Activated CD8-positive, alpha-beta memory T cell treated with anti-CD3 and anti-CD28 coated beads, Interleukin-2, amount 50 U/mL, for 4 hours (primary cell): ENCODE measurements at places on chromosomes 4 and X.
A peak's percentile ranks its signal among the peaks of the same experiment; 100 is the strongest.

- DNase-seq = no peak
Observed at GRCh38 chr4:1290165-1290977, 680 bp downstream of the MAEA start.

DNA sequence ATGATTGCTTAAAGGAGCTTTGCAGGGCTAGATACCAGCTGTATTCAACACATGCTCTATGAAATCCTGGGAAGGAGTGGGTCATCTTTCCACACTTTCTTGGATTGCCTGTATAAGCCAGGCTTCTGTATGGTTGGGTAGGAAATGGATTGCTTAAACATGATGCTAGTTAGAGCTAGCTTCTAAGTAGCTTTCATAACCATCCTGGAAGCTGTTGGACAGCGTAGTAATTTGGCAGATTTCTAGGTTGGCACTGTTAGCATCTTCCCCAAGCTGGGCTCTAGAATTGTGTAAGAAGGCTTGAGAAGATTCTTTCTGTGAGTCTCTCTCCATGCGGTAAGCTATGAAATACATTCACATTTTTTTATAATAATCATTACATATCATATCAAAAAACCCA is 127.3 kb downstream of the LINC00632 start:
- DNase-seq = no peak

DNA sequence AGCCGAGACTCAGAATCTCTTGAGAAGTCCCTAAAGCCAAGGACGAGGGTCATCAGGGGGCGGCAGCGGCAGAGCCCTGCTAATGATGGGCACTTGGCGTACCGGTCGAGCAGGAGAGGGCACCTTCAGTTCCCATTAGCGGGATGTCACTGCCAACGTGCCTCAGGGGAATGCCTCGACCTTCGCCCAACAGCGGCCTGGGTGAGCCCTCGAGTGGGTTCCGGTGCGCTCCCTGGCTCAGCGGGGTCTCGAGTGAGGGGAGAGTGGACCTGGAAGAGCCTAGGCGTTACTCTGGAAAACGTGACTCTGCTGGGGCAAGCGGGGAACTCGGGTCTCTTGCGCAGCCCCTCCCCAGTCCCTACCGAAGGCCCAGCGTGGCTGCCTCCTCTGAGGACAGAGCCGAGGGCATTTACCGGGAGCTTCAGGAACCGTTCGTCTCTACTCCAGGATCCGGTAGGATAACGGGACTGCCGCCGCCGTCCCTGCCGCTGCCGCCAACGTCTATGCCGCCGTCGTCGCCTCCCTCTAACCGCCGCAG is 36.9 kb downstream of the PGRMC1 start:
- no peak for DNase-seq

- no peak for DNase-seq
Observed at GRCh38 chr4:74714611-74715130, 79.7 kb downstream of the BTC start.

- no peak for DNase-seq
Observed at GRCh38 chr4:133147921-133148689, 989 bp upstream of the PCDH10 start.

DNA sequence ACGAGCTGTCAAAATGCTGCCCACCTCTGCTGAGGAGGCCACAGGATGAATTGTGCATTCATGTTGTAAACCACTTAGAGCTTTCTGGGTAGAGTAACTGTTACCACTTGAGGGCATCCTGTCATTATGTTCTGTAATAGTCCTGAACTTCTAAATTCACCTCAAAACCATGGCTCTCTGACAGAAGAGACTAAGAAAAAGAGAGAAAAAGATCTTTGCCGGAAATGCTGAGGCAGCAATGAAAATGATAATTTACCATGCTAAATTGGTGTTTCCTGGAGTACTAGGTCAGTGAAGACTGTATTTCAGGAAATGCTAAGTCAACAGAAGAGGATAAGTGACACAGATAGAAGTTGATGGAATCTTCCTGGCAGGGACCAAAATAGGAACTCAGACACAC is 942.3 kb upstream of the SLIT2 start:
- DNase-seq = no peak

- no peak for DNase-seq
Observed at GRCh38 chr4:100430451-100430850, 87.4 kb downstream of the EMCN start.

DNA sequence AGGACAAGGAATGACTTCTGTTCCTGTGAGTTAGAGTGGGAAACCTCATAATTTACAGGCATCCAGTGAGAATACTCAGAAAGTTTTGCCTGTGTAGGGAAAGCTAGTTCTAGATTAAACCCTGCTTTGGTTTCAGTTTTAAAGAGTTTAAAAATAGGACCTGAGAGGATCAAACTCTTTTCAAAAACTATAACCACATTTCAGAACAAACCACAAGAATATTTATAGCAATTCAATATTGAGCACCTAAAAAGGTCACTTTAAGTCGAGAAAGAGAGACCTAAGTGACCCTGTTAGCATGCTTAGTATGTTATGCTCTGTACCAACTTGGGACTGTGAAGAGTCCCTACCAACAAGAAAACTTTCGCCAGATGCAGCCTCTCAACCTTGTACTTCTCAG is 17.4 kb upstream of the PWWP3B start:
- DNase-seq = no peak

GRCh38 chr4:7932287-7932686 is 7.4 kb downstream of the AFAP1 start:
- DNase-seq = no peak

DNA sequence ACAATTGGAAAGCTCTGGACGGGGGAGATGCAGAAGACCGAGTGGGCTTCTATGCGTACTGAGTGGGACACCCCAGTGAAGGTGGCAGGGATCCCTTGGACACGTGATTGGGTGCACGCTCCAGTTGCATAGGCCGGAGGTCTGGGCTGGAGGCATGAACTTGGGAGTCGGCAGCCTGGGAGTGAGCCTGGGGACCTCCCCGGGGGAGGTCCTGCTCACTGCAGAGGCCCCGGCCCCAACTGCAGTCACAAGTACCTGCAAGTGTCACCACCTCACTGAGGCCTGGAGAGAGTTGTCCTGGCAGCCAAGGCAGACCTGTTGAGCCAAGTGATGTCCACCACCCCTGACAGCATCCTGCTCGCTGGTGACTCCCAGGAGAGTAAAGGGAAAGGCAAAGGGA is 49.3 kb upstream of the HMX1 start:
- no peak for DNase-seq

- DNase-seq = no peak
Observed at GRCh38 chr4:123816462-123816861, 419.9 kb downstream of the SPRY1 start.

DNA sequence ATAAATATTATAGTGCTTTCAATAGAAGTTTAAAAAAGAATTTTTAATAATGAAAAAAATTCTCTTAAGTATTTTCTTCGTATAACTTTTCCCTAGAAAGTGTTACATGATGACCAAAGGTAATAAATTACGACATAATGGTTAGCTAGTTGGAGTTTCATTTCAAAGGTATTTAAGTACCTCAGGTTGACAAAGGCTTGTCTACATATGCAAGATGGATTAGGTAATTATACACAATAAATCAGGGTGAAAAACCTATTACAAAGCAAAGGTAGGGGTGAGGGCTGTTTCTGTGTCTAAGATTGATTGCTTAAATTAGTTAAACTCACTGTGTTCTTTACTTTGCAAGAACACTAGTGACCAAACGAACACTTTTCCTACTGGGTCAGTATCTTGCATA is 508.5 kb upstream of the FAT1 start:
- no peak for DNase-seq

- DNase-seq = peak; percentile 53
Observed at GRCh38 chr4:87353592-87353991, 30.9 kb upstream of the HSD17B13 start.

DNA sequence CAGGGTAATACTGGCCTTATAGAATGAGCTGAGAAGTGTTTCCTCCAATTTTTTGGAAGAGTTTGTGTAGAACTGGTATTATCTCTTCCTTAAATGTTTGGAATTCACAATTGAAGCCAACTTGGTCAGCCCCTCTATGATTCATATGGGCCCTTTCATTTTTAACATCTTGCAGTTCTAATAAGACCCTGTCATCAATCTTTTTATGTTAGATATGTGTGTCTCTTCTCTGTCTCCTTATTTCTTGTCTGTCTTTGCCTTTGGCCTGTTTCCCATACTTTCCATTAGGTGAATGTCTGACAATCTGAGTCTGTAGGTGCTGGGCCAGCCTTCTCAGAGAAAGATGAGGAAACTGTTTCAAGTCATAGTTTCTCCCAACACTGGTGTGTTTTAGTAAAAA is 88.7 kb downstream of the SLC16A2 start:
- no peak for DNase-seq

- DNase-seq = no peak
Observed at GRCh38 chr4:7890635-7891393, 48.8 kb downstream of the AFAP1 start.

- DNase-seq = no peak
Observed at GRCh38 chr4:101555341-101555880, 208.1 kb upstream of the PPP3CA start.

DNA sequence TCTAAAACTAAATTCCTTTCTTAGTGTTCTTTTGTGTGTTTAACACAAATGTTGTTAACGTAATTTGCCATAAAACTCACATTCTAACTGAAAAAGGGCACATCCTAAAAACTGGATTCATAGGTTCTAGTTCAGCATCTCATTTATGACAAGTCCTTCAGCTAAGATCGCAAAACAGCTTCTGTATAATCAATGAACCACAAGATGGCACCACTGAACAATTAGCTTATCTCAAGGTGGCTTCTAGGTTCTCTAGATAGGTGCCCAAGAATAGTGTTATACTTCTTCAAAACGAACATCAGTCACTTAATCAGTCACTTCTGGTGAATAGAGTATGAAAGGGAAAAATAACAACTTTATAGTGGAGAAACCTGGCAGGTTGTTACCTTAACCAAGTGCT is 54.3 kb downstream of the NRK start:
- no peak for DNase-seq

DNA sequence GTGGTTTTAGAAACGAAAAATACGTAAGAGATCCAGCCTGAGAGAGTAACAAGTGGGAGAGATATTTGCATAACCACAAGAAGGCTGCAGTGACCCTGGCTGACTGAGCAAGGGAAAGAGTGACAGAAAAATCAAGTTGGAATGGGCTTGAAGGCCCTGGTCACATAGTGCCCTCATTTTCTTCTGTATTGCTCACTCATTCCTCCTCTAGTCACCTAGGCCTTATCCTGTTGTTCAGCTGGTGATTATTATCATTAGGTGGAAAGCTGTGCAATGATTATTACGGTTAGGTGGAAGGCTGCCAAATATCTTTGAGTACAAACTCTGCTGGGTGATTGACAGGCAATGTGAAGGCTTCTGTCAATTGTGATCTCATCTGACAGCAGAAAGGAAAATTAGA is 2384.1 kb downstream of the PCDH7 start:
- no peak for DNase-seq

- peak; percentile 30 for DNase-seq
Observed at GRCh38 chr4:88211473-88212252, 53.2 kb upstream of the ABCG2 start.

DNA sequence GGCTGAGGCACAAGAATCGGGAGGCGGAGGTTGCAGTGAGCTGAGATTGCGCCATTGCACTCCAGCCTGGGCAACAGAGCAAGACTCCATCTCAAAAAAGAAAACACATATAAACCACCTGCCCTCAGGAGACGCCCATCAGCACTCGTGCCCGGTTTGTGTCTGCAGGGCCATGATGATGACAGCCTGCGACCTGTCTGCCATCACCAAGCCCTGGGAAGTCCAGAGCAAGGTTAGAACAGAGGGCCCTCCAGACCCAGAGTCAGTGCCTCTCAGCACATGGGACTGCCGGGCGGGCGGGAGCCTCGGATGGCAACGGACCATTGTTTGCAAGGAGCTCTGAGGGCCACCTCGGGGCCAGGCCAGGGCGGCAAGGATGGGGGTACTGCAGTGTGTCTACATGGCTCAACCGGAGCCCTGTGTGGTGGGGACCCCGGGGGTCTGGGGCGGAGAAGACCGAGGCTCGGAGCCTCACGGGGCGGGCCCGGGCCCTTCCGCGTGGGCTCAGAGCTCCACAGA is 9.3 kb downstream of the ATP5ME start:
- DNase-seq = no peak

DNA sequence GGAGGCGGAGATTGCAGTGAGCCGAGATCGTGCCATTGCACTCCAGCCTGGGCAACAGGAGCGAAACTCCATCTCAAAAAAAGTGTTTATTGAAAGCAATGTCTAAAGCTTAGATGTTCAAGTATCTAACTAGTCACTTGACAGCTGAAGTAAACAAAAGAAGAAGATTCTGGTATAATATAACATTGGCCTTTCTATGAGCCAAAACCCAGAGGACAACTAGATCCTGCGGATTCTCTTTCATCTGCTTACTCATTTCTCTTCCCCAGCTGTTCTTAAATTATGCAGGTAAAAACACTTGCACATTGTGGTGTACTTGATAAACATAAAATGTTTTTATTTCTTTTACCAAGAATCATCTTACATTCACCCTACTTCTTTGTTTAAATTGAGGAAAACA is 24.1 kb upstream of the AREG start:
- no peak for DNase-seq

GRCh38 chrX:151596282-151596681 is 32.8 kb downstream of the PASD1 start:
- no peak for DNase-seq

DNA sequence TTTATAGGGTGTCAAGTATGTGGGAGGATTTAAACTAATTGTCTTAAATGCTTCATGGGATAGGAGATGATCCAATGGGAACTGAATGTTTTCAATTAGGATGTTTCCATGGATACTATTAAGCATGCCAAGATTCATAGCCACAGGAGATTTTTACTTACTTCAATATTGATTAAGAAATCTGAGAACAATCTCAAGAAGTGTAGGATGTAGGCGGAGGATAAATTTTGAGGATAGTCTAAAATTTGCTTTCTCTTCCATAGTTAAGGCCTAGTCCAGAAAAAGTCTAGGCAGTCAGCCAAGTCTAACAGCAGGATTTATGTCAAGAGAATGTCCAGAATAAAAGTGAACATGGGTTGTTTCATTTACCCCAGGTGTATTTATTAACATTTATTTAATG is 32.8 kb downstream of the REPS2 start:
- no peak for DNase-seq

- no peak for DNase-seq
Observed at GRCh38 chr4:161629694-161630441, 533.9 kb downstream of the FSTL5 start.

DNA sequence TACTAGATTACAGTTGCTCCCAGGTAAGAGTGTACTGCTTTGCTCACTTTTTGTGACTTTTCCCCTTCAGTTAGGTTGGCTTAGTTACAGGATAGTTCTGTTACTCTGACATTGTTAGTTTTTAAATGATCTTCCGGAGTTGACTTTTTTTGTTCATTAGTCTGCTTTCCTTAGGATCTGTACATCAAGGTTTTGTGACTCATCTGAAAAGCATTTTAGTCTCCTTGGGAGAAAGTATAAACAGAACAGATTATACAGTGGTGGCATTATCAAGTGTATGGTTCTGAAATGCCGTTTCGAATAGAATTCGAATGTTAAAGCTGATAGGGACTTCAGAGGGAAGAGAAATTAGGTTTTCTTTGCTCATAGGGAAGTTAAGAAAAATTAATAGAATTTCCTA is 63.3 kb downstream of the USP9X start:
- no peak for DNase-seq

- no peak for DNase-seq
Observed at GRCh38 chr4:154506253-154506652, 14.7 kb upstream of the DCHS2 start.
